ENCODE measurements at places on chromosomes 6 and 20.

- peak; percentile 60 for DNase-seq
Measured at GRCh38 chr20:46757754-46758678, 48.6 kb downstream of the SLC2A10 start.

- no peak for DNase-seq
Measured at GRCh38 chr6:47057830-47058540, 15.9 kb upstream of the ADGRF1 start.

DNA sequence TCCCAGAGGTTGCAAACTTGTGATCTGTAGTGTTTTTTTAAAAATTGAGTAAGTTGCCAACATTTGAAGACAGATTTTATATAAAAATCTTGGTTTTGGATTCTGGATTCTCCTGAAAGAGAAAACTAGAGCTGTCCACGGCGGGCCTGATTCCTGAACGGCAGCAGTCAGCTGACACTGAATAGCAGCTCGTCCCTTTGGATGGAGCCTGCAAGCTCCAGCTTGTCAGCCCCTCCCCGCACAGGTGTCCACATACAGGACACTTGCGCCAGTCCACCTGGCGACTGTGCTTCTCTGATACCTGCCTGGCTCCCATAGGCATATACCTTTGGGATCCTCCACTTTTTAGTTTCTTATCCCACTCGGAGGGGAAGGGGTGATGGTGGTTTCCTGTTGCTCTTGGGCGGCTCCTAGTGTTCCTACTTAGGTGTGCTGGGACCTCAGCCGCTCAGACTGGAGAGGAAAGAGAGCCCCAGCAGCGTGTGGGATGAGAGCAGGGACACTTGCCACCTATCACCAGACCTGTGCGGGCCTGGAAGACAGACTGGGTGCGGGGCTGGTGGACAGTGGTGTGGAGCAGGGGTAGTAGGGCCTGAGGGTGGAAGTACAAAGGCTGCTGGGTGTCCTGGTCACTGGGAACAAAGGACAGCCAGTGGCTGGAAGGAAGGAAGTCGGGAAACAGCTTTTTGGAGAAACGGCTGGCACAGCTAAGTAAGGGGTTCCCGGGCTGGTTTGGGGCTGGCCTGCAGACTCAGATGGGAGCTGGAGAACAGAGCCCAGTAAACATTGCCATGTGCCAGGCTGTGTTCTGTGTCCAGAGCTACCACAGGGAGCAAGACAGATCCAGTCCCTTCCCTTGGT, 18.3 kb downstream of the GHRH start:
- no peak for DNase-seq

DNA sequence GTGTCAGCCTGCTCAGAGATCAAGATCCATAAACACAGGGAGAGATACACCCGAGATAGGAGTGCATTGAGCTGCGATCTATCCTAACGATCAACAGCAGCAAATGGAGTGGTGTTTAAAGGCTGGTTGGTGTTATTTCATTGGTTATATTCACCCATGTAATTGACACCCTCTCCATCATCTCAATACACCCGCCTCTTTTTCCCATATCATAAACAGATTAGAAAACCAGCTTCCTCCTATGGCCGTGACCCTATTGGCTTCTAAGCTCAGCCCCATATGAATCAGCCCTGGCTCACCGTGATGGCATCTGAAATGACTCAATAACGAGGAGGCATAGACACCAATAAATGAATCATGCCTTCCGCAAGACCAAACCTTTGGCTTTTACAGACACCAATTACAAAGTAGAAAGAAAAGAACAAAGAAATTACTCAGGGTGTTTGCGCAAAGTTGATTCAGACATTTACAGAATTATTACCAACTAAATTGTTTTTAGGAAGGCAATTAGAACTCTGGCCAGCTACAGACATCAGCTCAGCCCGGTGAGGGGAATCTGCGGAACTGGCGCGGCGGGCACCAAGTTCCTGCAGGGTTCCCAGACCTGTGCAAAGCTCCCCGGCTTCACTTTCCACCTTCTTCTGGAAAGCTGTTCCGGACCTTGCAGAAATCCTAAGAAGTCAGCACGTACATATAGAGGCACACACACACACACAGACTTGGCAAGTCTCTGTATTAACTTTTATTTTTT, 11.5 kb downstream of the PMEPA1 start:
- no peak for DNase-seq

- DNase-seq = no peak
Measured at GRCh38 chr20:45826381-45827019, 612 bp downstream of the TNNC2 start.

- no peak for DNase-seq
Measured at GRCh38 chr6:124551711-124552233, 410.5 kb upstream of the RNF217 start.

- no peak for DNase-seq
Measured at GRCh38 chr20:8829256-8829655, 239.6 kb upstream of the PLCB4 start.

GRCh38 chr6:38567436-38567835, 72.3 kb downstream of the BTBD9 start:
- no peak for DNase-seq

GRCh38 chr6:5941188-5941587, 65.5 kb downstream of the NRN1 start:
- DNase-seq = no peak

DNA sequence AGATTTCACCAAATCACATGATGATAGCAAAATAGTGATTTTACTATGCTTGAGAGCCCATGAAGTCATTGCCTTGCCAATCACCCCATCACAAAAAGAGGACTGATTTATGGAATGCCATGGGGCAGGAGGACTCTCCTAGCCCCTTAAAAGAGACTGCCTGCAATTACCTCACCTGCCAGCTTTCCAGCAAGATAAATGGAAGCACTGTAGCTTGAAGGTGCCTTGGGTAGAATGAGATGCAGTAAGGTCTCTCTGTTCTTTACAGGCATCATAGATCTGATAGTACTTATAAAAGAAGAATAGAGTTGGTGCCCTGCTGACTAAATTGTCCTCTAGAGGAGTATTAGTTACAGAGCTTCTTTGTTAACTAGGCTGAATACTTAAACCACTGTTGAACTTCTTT, 242.3 kb downstream of the TMEM242 start:
- DNase-seq = no peak

DNA sequence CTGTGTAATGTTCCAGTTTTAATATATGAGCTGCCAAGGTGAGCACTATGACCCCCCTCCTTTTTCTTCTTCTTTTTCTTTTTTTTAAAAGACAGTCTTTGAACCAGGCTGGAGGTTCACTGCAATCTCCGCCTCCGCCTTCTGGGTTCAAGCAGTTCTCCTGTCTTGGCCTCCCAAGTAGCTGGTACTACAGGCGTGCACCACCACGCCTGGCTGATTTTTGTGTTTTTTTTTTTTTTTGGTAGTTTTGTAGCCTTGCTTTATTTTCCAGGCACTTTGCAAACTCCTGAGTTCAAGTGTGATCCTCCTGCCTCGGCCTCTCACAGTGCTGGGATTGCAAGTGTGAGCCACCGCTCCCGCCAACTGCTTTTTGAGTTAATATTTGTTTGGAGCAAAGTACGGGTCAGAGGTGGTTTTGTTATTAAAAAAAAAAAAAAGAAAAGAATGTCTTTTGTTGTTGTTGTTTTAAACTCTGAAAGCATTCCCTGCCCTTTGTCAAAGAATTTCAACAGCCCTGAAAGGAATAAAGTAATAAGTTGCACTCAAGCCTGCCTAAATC, 78.6 kb downstream of the JARID2 start:
- no peak for DNase-seq

DNA sequence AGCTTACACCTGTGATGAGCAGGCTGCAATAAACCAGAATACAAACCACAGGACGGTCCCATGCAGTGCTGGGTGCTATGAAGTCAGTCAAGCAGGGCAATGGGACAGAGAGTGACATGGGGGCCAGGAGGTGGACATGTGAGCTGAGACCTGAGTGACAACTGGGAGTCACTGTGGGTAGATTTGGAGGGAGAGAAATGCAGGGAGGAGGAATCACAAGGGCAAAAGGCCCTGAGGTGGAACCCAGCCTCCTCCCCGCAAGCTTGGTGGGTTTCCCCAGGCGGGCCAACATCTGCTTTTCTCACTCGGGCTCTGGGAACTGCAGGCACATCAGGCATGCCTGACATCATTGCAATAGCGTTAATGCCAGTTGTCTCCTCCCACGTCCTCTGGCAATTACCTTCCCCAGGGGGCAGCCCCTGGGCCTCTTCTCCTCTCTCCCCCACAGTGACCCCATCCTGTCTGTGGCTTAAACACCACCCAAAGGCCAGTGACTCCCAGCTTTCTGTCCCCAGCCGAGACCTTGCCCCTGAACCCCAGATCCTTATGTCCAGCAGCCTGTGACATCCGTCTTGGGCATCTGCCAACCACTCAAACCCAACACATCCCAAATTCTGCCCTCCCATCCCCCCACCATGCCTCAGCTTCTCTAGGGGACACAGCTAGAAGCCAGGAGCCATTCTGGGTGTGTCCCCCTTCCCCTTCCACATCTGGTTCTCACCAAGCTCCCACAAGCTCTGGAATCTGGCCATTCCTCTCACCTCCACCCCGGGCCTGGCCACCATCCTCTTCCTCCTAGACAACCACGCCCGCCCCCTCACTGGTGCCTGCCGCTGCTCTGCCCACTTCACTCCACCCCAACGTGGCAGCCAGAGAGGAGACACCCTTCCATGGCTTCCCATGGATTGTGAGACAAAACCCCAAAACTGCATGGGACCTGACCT, 28.2 kb downstream of the PDRG1 start:
- no peak for DNase-seq

DNA sequence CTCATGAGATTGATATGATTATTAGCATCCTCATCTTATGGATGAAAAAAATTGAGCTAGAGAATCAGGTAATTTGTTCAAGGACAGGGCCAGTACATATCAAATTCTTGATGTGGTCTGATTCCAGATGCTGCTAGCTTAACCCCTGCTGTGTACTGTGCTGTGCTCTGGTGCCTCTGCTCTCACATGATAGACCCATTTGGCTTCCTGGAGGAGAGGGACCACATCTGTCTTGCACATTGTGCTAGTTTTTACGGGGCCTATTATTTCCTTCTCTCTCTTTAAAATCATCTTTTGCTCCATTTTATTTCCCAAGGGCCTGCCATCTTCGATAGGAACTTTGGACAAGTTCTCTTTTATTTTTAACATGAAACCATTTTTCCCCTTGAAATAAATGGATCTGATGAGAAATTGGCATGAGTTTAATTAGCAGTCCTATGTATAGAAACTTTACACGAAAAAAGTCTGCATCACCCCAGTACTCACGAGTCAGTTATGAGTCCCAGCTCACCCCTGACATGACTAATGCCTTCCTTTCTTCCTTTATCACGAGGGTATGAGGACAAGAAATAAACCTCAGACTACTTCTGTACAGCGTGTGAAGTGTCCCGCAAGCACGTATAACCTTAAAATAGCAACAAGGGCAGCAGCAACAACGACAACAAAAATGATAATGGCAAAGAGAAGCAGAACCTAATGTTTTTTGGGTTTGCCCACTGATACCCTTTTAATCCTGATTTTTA, 26.5 kb downstream of the CD109 start:
- DNase-seq = no peak

- no peak for DNase-seq
Measured at GRCh38 chr6:169579407-169580111, 122.3 kb downstream of the WDR27 start.

- peak; percentile 52 for DNase-seq
Measured at GRCh38 chr6:126033696-126034095, 47.4 kb downstream of the TRMT11 start.

DNA sequence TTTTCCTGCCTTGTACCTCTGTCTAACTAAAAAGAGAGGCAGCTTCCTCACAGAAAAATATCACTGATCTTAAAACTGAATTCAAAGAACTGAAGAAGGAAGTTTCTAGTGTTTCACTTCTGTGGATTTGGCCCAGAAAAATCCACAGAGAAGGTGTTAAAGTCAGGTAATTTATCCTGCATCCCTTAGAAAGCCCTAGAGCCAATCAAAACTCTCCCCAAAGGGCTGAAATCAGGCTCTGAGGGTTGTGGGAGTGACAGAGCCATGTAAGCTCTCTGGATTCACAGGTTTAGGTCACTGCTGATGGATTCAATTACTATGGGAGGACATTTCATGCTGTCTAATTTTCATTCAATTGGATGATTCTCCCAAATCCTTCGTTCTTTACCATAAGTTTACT, 152.3 kb downstream of the OR2B2 start:
- no peak for DNase-seq

DNA sequence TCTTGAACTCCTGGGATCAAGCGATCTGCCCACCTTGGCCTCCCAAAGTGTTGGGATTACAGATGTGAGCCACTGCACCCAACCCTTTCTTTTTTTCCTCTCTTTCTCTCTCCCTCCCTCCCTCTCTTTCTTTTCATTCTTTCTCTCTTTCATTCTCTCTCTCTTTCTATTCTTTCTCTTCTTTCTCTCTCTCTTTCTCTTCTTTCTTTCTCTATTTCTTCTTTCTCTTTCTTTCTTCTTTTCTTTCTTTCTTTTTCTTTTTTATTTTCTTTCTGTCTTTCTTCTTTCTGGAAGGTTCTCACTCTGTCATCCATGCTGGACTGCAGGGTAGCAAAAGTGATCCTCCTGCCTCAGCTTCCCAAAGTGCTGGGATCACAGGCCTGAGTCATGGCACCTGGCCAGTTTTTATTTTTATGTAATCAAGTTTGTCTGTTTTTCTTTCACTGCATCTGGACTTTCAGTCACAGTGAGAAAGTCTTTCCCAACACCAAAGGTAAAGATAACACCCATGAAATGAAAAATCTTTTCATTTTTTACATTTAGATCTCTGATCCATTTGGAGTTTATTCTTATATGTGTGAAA, 20.2 kb upstream of the BCLAF1 start:
- DNase-seq = no peak

DNA sequence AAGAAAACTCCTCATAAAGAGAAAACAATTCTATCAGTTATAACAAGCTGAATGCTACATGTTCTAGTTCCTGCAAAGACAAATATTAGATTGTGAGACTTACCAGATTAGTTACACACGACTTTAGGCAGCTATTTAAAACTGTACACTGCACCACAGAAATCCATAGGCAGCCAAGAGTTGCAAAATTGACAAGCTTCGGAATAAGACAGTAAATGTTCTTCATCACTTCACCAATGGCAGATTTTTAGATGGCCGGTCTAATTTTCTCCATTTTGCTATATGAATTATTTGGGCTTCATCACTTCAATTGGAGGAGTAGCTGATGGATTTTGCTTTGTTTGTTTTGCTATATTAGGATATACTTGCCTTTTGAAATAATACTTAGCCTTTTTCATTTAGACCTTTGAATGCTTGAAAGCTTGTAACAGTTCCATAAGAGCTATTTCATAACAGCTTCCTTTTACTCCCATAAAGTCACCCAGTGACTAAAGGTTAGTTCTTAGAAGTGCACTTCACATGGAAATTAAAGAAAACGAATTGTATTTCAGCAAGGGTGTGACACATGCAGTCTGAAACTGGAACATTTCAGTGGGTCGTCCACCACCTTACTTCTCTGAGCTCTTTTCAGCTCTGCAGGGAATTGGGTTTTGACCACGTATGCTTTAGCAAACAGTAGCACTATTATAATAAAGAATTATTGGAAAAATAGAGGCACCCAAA, at the start of gene ROS1:
Gene ROS1, minus strand, starts transcription at position 512 of the 723 bp plus-strand sequence. Its CDS starts 286 bp downstream, at position 226.
- no peak for DNase-seq
